ENCODE measurements at places on chromosomes 4 and X.

- DNase-seq = no peak
Observed at GRCh38 chr4:83308672-83309071, 24.1 kb upstream of the COQ2 start.

GRCh38 chrX:12961196-12961718 is 13.7 kb upstream of the TMSB4X start:
- DNase-seq = no peak

DNA sequence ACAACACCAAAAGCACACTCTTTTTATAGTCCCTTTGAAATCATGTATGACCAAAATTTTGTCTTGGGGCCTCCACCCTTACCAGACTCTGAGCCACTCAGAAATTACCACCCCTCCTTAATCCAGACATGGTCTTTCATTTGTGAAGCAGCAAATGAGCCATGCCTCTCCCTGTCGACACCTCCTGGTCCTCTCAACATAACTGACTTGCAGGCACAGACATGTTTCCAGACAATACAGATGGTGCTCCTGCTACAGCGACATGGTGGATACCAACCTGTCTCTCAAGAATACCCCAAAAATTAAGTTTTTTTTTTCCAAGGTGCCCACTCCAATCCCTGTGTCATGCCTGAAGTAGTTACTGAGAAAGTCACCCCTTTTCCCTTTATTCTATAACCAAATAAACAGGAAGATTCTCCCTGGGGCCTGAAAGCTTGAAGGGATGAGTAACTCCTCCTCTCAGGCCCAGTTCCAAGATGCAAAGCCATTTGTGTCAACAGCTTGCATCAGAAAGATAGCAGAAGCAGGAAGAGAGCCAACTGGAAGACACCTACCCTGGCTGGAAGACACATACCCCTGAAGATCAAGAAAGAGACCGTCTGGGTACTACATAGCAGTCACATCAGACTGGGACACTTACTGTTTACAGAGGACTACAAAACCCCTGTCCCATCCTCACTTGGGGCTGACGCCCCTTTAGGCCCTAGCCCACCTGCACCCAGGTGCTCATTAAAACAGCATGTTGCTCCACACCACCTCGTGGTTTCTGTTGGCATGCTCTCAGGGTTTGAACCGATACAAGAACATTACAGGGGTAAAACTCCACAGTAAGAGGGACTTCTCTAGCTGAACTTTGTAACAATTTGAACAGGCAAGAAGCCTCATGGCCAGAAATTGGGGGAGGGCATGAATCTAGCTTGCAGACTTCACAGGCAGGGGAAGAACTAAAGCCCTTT is 5.5 kb upstream of the UGT2B17 start:
- no peak for DNase-seq

DNA sequence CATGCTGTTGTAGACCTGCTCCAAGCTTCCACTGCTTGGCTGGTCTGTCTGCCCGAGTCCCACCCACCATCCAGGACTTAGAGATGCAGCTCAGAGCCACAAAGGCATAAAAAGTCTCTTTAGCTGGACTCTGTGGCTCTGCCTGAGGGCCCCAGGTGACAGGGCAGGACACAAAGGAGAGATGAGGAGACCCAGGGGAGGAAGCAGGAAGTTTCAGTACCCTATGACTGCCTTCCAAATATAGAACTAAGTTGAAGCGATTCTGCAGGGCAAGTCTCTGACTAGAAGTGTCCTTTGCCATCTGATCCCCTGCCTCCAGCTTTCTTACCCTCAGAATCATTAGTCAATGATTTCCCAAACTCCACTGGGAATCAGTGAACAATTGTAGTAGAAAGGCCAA is 11.2 kb upstream of the CXCR3 start:
- DNase-seq = no peak

GRCh38 chrX:39476604-39477021 is 621.1 kb downstream of the BCOR start:
- DNase-seq = no peak

All from COR-L47 (cell line).